ENCODE measurements at places on chromosomes 2 and 18. TPM values are rescaled to one million over a fixed set of nuclear protein-coding genes. Genes with fewer than 3 reads are reported as not detected.

- DNase-seq: no peak
- H3K4me1 ChIP-seq: no peaks in the 10 kb centered on the region
- H3K4me3 ChIP-seq: no peak overlapping the region
- H3K27ac ChIP-seq: no peak overlapping the region
Measured at GRCh38 chr2:148459377-148459778, 185.2 kb upstream of the EPC2 start.

DNA sequence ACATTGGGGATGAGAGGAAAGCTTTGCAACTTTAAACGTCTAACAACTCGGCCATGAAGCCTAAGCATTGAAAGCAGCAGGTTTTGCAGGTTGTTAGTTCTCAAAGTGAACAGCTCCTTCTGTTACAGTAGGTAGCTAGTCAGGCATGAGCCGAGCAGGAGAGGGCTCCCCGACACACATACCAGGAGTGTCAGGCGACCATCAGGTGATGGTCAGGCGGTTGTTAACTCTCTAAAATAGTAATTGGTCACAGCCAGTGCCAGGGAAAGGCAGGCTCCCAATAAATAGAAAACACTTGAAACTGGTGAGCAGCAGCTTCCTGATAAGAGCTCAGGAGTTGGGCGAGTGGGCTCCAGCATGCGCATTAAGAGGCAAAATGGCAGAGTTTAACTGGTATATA lies 53.5 kb upstream of the DAPL1 start:
- no peaks in the 10 kb centered on the region for H3K27me3 ChIP-seq
- no peak overlapping the region for H3K4me3 ChIP-seq
- no peaks in the 10 kb centered on the region for H3K36me3 ChIP-seq
- no peak overlapping the region for H3K27ac ChIP-seq

- H3K4me3 ChIP-seq: no peak overlapping the region
- H3K27me3 ChIP-seq: peaks cover 2% of the 10 kb centered on the region
- no peak overlapping the region for H3K27ac ChIP-seq
- H3K4me1 ChIP-seq: no peaks in the 10 kb centered on the region
- no peak for DNase-seq
Measured at GRCh38 chr18:43893001-43893637, 615.8 kb upstream of the SYT4 start.

GRCh38 chr2:234735829-234736228 lies 216.0 kb upstream of the SH3BP4 start:
- H3K27ac ChIP-seq: no peak overlapping the region
- no peak overlapping the region for H3K4me3 ChIP-seq
- H3K4me1 ChIP-seq: no peaks in the 10 kb centered on the region
- H3K27me3 ChIP-seq: no peaks in the 10 kb centered on the region
- no peaks in the 10 kb centered on the region for H3K36me3 ChIP-seq

DNA sequence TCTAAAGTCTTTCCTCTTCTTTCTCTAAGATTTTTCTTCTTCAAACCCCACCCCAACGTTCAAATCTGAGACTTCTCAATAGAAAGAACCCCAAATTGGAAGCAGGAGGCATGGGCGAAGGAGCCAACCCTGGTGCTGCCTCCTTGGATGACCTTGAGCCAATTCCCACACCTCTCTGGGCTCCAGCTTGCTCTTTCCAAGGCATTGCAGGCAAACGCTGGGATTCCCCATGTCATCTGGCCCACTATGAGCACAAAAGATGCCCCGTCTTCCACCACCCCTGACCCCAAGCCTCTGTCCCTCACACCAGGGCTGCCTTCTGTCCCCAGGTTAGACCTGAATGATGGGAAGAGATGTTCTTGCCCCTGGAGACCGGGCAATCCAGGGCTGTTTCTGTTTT lies 57.0 kb downstream of the TTC32 start:
- H3K4me1 ChIP-seq: no peaks in the 10 kb centered on the region
- no peak overlapping the region for H3K4me3 ChIP-seq
- no peak for DNase-seq
- no peaks in the 10 kb centered on the region for H3K27me3 ChIP-seq
- H3K27ac ChIP-seq: no peak overlapping the region

Gene RNU2-63P
- total RNA-seq: not detected
